ENCODE measurements at places on chromosomes 5 and 9. TPM values are rescaled to one million over a fixed set of nuclear protein-coding genes. Genes with fewer than 3 reads are reported as not detected.
A peak's percentile ranks its signal among the peaks of the same experiment; 100 is the strongest.

Gene GPRIN1
- total RNA-seq, result 1.5 TPM

GRCh38 chr9:133918111-133918813 is 73.9 kb downstream of the VAV2 start:
- H3K27me3 ChIP-seq, result peaks cover 9% of the 10 kb centered on the region
- H3K4me1 ChIP-seq, result peaks cover 2% of the 10 kb centered on the region
- H3K4me3 ChIP-seq, result no peak overlapping the region

DNA sequence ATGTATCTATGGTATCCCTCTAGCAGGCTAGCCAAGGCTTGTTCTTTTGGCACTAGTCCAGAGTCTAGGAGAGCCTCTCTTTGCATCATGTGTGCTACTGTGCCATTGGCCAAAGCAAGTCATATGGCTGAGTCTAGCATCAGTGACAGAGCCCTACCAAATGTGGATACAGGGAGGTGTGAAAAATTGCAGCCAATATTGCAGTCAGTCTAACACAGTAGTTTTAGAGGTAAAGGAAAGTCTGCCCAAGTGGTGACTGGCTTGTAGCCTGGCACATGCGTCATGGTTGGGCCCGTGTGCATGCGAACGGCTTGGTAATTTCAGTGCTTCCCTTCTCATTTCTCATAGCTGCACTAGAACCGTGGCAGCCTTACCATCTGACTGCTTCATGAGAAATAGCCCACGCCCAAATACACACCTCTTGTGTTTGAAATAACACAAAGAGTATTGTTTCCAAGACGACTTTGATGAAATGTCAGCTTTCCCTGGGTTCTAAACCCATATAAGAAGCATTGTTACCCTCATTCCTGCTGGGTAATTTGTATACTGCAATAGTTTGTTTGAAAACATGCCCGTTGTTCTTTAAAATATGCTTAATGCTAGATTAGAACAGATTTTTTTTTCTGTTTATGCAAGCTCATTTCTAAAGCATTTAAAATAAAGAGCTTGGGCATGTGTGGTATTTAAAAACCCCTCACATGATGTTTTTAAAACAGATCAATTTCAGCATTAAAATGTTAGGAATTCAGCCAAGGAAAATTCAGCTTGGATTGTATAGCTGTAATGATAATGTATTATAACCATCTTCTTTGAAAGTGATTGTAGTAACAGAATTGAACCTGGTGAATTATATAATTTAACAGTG is 113.2 kb downstream of the TLE4 start:
- DNase-seq, result no peak
- no peaks in the 10 kb centered on the region for H3K27me3 ChIP-seq
- H3K27ac ChIP-seq, result no peak overlapping the region
- H3K4me3 ChIP-seq, result no peak overlapping the region
- H3K36me3 ChIP-seq, result peaks cover 5% of the 10 kb centered on the region

GRCh38 chr5:91864962-91865361 is 481.8 kb upstream of the ARRDC3 start:
- H3K4me1 ChIP-seq, result no peaks in the 10 kb centered on the region
- no peaks in the 10 kb centered on the region for H3K36me3 ChIP-seq
- no peak for DNase-seq
- H3K4me3 ChIP-seq, result no peak overlapping the region
- H3K27ac ChIP-seq, result no peak overlapping the region

GRCh38 chr5:163033656-163034055 is 403.7 kb upstream of the CCNG1 start:
- no peaks in the 10 kb centered on the region for H3K36me3 ChIP-seq
- no peaks in the 10 kb centered on the region for H3K4me1 ChIP-seq
- no peak for DNase-seq
- no peak overlapping the region for H3K4me3 ChIP-seq

Gene DMRT3
- not detected for total RNA-seq

DNA sequence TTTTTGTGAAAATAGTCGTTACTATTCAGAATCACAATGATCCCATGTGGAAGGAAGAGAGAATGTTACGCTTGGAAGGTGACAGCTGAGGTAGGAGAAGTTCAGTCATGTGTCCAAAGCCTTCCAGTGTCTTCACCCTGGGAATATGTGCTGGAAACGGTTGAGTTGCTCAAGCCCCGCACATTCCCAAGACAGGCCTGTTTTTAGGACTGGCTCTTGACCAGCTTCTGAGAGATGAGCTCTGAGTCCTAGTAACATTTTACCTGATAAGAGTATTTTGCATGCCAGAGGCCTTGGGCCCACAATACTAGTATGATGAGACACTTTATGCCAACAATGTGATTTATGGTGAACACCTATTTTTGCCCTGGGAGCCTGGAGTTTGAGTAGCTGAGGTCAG is 101.7 kb downstream of the LMNB1 start:
- no peaks in the 10 kb centered on the region for H3K4me1 ChIP-seq
- H3K36me3 ChIP-seq, result peaks cover 7% of the 10 kb centered on the region
- no peak overlapping the region for H3K27ac ChIP-seq
- no peak for DNase-seq
- no peak overlapping the region for H3K4me3 ChIP-seq

- no peaks in the 10 kb centered on the region for H3K27me3 ChIP-seq
- no peaks in the 10 kb centered on the region for H3K36me3 ChIP-seq
- no peaks in the 10 kb centered on the region for H3K4me1 ChIP-seq
- DNase-seq, result no peak
- no peak overlapping the region for H3K27ac ChIP-seq
- H3K4me3 ChIP-seq, result no peak overlapping the region
These were observed 1.3 kb upstream of the ACTL7A start for GRCh38 chr9:108860764-108861163.

Gene ABO
- not detected for total RNA-seq

Gene ANXA1
- 19.9 TPM for total RNA-seq

DNA sequence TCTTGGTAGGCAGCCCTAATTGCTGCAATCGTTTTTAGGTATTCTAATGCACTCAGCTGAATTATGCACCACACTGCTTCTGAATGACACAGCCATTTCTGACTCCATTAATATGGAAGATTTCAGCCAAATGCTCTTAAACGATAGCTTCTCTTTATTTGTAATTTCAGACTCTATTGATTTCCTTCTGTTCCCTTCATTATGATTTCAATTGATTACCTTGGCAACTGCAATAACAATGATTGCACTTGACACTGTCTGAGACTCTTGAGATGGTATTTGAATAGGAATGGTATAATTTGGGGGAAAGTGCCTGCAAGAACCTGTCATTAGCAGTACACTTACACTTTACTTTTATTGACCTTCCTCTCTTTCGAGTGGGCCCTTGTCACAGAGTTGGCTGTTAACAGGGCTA is 296.1 kb upstream of the DMAC1 start:
- no peak for DNase-seq
- H3K4me1 ChIP-seq, result no peaks in the 10 kb centered on the region
- H3K36me3 ChIP-seq, result no peaks in the 10 kb centered on the region
- no peaks in the 10 kb centered on the region for H3K27me3 ChIP-seq
- H3K4me3 ChIP-seq, result no peak overlapping the region

- H3K4me1 ChIP-seq, result peaks cover 24% of the 10 kb centered on the region
- DNase-seq, result no peak
- no peaks in the 10 kb centered on the region for H3K27me3 ChIP-seq
- no peak overlapping the region for H3K27ac ChIP-seq
- H3K36me3 ChIP-seq, result peaks cover 15% of the 10 kb centered on the region
- no peak overlapping the region for H3K4me3 ChIP-seq
These were observed 15.0 kb downstream of the PSMB7 start for GRCh38 chr9:124399968-124400940.

GRCh38 chr5:179241175-179241574 is 104.1 kb downstream of the ADAMTS2 start:
- H3K36me3 ChIP-seq, result no peaks in the 10 kb centered on the region
- H3K4me1 ChIP-seq, result no peaks in the 10 kb centered on the region
- H3K27ac ChIP-seq, result no peak overlapping the region
- H3K4me3 ChIP-seq, result no peak overlapping the region
- peaks cover 20% of the 10 kb centered on the region for H3K27me3 ChIP-seq

Gene EGFLAM
- not detected for total RNA-seq

Gene DNLZ
- 12.0 TPM for total RNA-seq

DNA sequence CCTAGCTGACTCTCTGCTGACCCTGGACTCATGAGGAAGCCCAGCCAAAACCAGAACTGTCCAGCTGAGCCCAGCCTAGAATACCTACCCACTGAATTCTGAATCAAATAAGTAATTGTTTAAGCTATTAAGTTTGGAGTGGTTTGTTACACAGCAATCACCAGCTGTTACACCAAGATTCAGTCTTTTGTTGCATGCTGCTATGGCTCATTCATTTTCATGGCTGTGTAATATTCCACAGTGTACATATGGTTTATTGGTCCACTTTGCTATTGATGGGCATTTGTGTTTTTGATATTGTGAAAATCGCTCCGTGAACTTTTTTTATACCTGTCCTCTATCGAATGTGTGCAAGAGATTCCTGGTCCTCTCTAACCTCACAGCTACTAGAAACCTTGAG is 156.4 kb downstream of the FGF18 start:
- no peak for DNase-seq
- no peaks in the 10 kb centered on the region for H3K4me1 ChIP-seq
- H3K36me3 ChIP-seq, result no peaks in the 10 kb centered on the region
- H3K4me3 ChIP-seq, result no peak overlapping the region
- H3K27me3 ChIP-seq, result peaks cover 16% of the 10 kb centered on the region

Gene MEF2C
- total RNA-seq, result not detected

Gene KIAA1958
- total RNA-seq, result 6.7 TPM

Gene PLPP7
- total RNA-seq, result 0.26 TPM

- H3K4me1 ChIP-seq, result peaks cover 17% of the 10 kb centered on the region
- DNase-seq, result no peak
These were observed 3.5 kb upstream of the MSX2 start for GRCh38 chr5:174720612-174721529.

- H3K36me3 ChIP-seq, result no peaks in the 10 kb centered on the region
- DNase-seq, result no peak
- H3K27me3 ChIP-seq, result no peaks in the 10 kb centered on the region
- no peaks in the 10 kb centered on the region for H3K4me1 ChIP-seq
- H3K27ac ChIP-seq, result no peak overlapping the region
These were observed 155.5 kb upstream of the SLC12A2 start for GRCh38 chr5:127928053-127928452.

GRCh38 chr5:151745071-151745705 is 13.2 kb downstream of the ATOX1 start:
- DNase-seq, result peak; percentile 48
- no peak overlapping the region for H3K4me3 ChIP-seq
- H3K4me1 ChIP-seq, result peaks cover 32% of the 10 kb centered on the region
- H3K36me3 ChIP-seq, result peaks cover 14% of the 10 kb centered on the region
- peak overlapping the region; percentile 7 for H3K27ac ChIP-seq
- H3K27me3 ChIP-seq, result no peaks in the 10 kb centered on the region

DNA sequence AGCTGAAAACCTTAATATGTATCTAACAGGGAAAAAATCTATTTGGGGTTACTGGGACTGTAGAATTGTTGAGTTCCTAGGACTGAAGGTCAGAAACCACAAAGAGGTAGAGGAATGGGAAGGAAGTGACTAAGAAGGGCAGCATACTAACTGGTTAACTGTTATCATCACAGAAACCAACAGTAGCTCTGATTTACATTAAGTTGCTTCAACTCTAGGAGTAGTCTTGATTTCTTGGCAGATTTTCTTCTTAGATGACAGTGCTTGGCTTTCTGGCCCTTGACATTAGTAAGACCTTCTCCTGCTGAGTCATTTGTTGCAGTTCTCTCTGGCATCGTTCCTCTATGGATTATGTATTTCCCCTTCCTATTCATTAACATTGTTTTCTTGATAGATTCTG is 116.1 kb upstream of the RASA1 start:
- H3K4me3 ChIP-seq, result no peak overlapping the region
- DNase-seq, result no peak
- no peaks in the 10 kb centered on the region for H3K27me3 ChIP-seq
- peaks cover 4% of the 10 kb centered on the region for H3K4me1 ChIP-seq
- no peaks in the 10 kb centered on the region for H3K36me3 ChIP-seq
- H3K27ac ChIP-seq, result no peak overlapping the region

Gene RASGEF1C
- not detected for total RNA-seq

DNA sequence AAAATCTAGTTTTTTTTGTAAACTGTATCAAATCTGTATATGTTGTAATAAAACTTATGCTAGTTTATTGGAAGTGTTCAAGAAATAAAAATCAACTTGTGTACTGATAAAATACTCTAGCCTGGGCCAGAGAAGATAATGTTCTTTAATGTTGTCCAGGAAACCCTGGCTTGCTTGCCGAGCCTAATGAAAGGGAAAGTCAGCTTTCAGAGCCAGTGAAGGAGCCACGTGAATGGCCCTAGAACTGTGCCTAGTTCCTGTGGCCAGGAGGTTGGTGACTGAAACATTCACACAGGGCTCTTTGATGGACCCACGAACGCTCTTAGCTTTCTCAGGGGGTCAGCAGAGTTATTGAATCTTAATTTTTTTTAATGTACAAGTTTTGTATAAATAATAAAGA is 24.3 kb downstream of the HMGCR start:
- H3K36me3 ChIP-seq, result peaks cover 26% of the 10 kb centered on the region
- H3K27me3 ChIP-seq, result no peaks in the 10 kb centered on the region
- H3K27ac ChIP-seq, result no peak overlapping the region
- no peak overlapping the region for H3K4me3 ChIP-seq
- H3K4me1 ChIP-seq, result no peaks in the 10 kb centered on the region

GRCh38 chr9:18869725-18870124 is 163.3 kb downstream of the SAXO1 start:
- H3K27ac ChIP-seq, result no peak overlapping the region
- no peaks in the 10 kb centered on the region for H3K4me1 ChIP-seq
- no peaks in the 10 kb centered on the region for H3K27me3 ChIP-seq
- DNase-seq, result no peak
- H3K4me3 ChIP-seq, result no peak overlapping the region
- no peaks in the 10 kb centered on the region for H3K36me3 ChIP-seq

DNA sequence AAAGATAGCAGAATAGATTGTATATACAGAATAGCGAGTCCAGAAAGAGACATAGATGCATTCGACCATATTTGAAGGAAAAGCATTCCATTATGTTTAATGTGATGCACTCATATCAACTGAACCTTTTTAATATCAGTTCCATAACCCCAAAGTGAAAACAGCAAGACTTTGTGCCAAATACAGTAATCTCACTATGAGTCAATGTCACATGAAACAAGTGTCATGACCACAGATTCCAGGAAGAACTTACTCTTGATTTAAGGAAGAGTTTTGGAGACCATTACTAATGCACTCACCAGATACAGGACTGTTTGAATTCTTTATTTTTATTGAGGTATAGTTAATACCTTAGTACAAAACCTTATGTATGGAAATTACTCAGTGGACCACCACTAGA is 220.5 kb downstream of the SH3GL2 start:
- no peaks in the 10 kb centered on the region for H3K4me1 ChIP-seq
- no peak for DNase-seq

DNA sequence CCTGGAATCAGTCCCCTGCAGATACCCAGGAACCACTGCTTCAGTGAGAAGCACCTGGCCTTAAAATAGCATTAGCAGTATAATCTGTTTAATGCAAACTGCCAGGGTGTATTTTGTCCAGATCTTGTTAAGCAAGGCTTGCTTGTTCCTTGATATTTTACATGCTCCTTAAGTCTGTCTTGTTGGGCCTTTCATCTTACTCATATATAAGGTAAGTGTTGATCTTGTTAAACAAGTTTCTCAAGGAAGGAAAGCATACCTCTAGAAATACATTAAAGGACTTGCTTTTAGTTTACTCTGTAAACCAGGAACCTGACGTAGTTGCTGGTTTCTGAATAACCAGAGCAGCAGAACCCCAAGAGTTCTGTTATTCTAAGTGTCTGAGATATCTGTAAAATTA is 13.7 kb downstream of the HSPA4 start:
- H3K27ac ChIP-seq, result no peak overlapping the region
- no peak for DNase-seq
- H3K4me1 ChIP-seq, result peaks cover 25% of the 10 kb centered on the region
- H3K27me3 ChIP-seq, result no peaks in the 10 kb centered on the region
